ENCODE measurements at places on chromosomes 7 and 10. TPM values are rescaled to one million over a fixed set of nuclear protein-coding genes. Genes with fewer than 3 reads are reported as not detected.
A peak's percentile ranks its signal among the peaks of the same experiment; 100 is the strongest.

DNA sequence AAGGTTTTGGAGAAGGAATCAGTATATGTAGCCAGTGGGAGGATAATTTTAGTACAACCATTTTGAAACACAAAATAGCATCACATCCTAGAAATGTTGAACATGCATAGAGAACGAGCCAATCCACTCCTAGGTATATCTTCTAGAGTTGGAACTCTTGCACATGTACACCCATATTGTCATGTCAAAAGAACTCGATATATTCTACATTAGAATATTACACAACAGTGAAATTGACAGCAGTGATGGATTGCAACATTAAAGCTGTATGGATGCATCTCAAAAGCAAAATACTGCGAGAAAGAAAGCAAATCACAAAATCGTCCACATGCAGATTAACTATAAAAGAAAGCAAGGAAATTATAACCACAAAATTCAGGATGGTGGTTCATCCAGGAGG is 159.3 kb upstream of the NEBL start:
- no peaks in the 10 kb centered on the region for H3K4me1 ChIP-seq
- no peaks in the 10 kb centered on the region for H3K27me3 ChIP-seq
- H3K27ac ChIP-seq: no peak overlapping the region
- H3K36me3 ChIP-seq: no peaks in the 10 kb centered on the region
- no peak for DNase-seq

- peak; percentile 50 for DNase-seq
- H3K27me3 ChIP-seq: no peaks in the 10 kb centered on the region
- peak overlapping the region; percentile 22 for H3K27ac ChIP-seq
These were observed 19.5 kb upstream of the GNA12 start for GRCh38 chr7:2863461-2864066.

DNA sequence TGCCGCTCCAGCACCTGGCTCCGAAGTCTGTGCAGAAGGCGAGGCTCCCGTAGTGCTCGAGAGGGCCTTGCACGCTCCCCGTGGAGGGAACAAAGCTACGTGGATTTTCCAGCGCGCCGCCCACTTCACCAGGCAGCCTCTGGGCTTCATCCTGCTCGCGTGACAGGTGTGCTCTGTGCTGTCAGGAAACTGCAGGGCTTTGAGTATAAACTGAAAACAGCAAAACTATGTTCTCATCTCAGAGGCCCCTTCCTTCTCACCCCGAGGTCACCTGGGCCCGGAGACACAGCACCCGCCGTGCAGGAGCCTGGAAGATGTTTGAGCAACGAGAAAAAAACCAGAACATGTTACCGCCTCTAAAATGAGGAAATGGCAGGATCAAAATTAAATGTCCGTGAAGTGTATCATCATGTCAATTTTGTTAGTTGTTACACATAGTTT is 17.6 kb upstream of the GPR146 start:
- DNase-seq: no peak
- peaks cover 47% of the 10 kb centered on the region for H3K4me1 ChIP-seq
- no peaks in the 10 kb centered on the region for H3K36me3 ChIP-seq
- H3K27ac ChIP-seq: no peak overlapping the region

DNA sequence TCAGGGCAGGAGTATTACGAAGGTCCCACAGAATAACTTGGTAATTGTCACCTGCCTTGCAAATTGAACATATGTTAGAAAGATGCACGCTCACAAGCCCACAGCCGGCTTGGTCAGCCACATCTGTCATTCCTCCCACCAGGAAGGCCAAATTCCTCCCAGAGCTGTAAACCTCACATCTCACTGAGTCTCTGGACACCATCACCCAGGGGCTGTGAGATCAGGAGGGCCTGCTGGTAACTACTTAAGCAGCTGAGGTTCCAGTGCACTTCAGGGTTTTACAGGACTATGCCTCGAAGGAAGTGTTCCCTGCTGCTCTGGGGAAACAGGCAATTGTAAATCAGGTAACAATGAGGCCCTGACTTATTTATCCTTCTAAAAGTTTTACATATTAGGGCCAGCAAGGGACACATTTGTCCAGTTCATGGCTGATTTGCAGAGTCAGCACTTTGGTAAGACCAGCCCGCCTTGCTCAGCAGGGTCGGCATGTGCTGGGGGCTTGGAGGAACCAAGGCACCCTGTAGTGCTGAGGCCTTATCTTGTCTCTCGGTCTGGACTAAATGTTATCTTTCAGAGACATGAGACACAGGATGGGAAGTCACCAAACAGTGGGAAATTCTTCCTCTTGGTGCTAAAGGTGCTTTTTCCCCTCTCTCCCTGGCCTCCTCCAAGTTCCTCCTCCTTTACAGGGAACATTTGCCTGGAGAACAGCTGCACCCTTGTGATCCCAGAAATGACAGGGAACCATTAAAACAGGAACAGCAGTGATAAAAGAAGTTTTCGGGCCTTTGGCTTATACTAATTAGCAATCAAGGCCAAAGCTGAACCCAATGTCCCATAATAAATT is 34.3 kb downstream of the PYROXD2 start:
- no peak overlapping the region for H3K27ac ChIP-seq
- H3K4me3 ChIP-seq: no peak overlapping the region
- no peak for DNase-seq

DNA sequence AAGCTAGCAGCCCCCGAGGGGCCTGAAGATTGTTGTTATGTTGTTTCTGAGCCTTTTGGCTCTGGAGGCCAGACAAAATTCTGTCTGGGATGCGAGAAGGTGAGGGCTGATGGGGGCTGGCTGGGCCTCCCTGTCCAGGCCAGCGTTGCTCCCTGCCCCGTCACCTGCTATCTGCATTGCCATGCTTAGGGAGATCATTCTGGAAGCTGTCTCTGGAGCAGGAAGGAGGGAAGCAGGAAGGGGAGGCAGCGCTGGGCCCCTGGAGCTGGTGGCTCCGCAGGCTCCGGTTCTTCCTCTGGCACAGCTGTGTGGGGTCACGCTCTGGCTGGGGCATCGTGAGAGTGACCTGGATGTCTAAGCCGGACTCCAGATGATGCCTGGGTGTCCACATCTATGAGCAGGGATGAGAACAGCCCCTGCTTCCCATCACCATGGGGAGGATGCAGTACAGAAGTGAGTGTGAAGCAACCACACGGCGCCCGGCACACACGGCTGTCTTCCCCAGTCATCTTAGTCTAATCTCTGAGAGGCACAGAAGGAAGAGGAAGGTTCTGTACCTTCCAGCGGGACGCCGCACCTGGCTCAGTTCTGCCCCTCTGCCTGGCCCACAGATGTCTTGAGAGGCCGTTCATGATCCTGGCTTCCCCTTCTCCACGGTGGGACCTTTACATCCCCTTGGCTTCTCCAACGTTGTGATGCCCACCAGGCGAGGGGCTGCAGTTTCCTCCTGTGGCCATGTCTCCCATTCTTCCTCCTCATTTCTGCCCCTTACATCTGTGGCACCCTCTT is 11.9 kb upstream of the NPS start:
- H3K4me1 ChIP-seq: no peaks in the 10 kb centered on the region
- no peak overlapping the region for H3K4me3 ChIP-seq
- DNase-seq: no peak
- H3K27ac ChIP-seq: no peak overlapping the region
- no peaks in the 10 kb centered on the region for H3K36me3 ChIP-seq

GRCh38 chr10:26621889-26622711 is 75.4 kb upstream of the PDSS1 start:
- H3K4me1 ChIP-seq: peaks cover 13% of the 10 kb centered on the region
- peaks cover 4% of the 10 kb centered on the region for H3K27me3 ChIP-seq
- H3K27ac ChIP-seq: no peak overlapping the region
- peak; percentile 5 for DNase-seq
- H3K36me3 ChIP-seq: no peaks in the 10 kb centered on the region
- H3K4me3 ChIP-seq: peak overlapping the region; percentile 49

DNA sequence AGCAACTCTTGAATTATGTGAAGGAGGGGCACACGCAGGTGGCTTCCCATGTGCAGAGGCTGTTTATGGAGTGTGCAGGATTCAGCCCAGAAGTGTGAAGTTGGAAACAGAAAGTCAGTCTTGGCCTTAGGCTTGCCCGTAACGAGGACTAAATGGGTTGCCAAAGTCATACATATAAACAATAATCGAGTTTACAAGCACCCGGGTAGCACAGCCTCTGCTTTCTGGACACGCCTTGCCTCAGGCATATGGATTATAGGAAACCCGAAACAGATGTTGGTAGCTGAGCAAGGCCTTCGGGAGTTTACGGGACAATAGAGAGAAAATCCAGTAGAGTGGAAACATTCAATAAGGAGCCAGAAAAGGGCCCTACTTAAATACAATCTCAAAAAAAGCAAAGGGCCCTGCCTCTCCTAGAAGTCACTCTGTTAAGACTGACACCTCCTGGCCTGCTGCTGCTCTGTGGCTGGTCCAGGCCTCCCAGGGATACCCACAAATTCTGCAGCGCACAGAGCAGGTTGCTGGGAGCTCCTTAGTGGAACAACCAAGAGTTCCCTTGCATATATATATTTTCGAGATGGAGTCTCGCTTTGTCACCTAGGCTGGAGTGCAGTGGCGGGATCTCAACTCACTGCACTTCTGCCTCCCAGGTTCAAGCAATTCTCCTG is 48.5 kb downstream of the SMKR1 start:
- H3K27me3 ChIP-seq: no peaks in the 10 kb centered on the region
- peaks cover 6% of the 10 kb centered on the region for H3K4me1 ChIP-seq
- no peaks in the 10 kb centered on the region for H3K36me3 ChIP-seq

The ARL3 gene
- 1.3 TPM for total RNA-seq

The CACNB2 gene
- total RNA-seq: 0.34 TPM

- no peak for DNase-seq
- H3K36me3 ChIP-seq: no peaks in the 10 kb centered on the region
- no peaks in the 10 kb centered on the region for H3K4me1 ChIP-seq
- H3K27me3 ChIP-seq: no peaks in the 10 kb centered on the region
- H3K4me3 ChIP-seq: no peak overlapping the region
These were observed 27.3 kb downstream of the HERC4 start for GRCh38 chr10:68047554-68048327.

The SEPHS1 gene
- 17.9 TPM for total RNA-seq

GRCh38 chr7:20083781-20084180 is 133.4 kb downstream of the MACC1 start:
- no peak for DNase-seq
- H3K36me3 ChIP-seq: no peaks in the 10 kb centered on the region
- no peaks in the 10 kb centered on the region for H3K4me1 ChIP-seq
- H3K4me3 ChIP-seq: no peak overlapping the region

The IKZF1 gene
- total RNA-seq: 300 TPM

- no peaks in the 10 kb centered on the region for H3K36me3 ChIP-seq
- H3K27ac ChIP-seq: no peak overlapping the region
- no peaks in the 10 kb centered on the region for H3K27me3 ChIP-seq
- no peaks in the 10 kb centered on the region for H3K4me1 ChIP-seq
- DNase-seq: no peak
- no peak overlapping the region for H3K4me3 ChIP-seq
These were observed 246.7 kb upstream of the TPK1 start for GRCh38 chr7:145082366-145083161.

The SEC61A2 gene
- total RNA-seq: 10.8 TPM

DNA sequence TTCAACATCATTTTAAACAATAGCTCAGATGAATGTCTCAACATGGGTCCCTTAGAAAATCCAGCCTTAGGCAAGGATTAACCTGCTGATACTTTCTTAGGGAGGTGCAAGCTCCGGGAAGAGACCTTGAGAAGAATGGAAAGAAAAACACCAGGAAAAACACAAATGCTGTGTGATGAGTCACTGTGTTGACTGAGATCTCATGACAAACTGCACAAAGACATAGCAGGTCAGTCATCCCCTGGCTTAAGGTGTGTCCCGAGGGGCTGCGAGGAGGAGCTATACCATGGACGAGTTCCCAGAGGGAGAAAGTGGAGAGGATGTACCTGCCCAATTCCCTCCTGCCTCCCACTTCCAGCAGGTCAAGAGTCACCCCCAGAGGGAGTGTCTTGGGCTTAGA is 98.0 kb downstream of the TEX36 start:
- no peaks in the 10 kb centered on the region for H3K4me1 ChIP-seq
- no peaks in the 10 kb centered on the region for H3K27me3 ChIP-seq
- no peak overlapping the region for H3K27ac ChIP-seq
- no peak for DNase-seq
- no peaks in the 10 kb centered on the region for H3K36me3 ChIP-seq

The WNT8B gene
- not detected for total RNA-seq

The CARD11 gene
- 118 TPM for total RNA-seq

The ZCCHC24 gene
- total RNA-seq: 0.67 TPM

The BTAF1 gene
- total RNA-seq: 85.8 TPM

DNA sequence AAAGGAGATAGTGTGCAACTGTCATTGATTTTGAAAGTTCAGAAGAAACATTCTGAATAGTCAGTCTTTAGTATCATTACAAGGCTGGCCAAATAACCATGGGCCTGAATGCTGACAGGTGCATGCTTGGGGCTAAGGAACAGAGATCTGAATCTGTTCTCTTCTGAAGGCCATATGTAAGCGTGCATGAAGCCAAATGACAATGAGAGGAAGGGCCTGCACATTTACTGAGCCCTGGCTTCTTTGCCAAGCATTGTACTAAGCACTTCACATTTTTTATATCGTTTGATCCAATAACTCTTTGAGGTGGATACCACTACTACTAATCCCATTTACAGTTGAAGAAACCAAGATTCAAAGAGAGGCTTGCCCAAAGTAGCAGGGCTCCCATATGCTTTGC is 22.5 kb upstream of the TIAL1 start:
- DNase-seq: no peak
- no peaks in the 10 kb centered on the region for H3K36me3 ChIP-seq
- no peaks in the 10 kb centered on the region for H3K27me3 ChIP-seq
- no peak overlapping the region for H3K27ac ChIP-seq
- no peak overlapping the region for H3K4me3 ChIP-seq
- no peaks in the 10 kb centered on the region for H3K4me1 ChIP-seq

The BAMBI gene
- 2.9 TPM for total RNA-seq

GRCh38 chr7:142668495-142668894 is 80.8 kb upstream of the PRSS1 start:
- H3K27ac ChIP-seq: no peak overlapping the region
- no peak for DNase-seq
- H3K36me3 ChIP-seq: no peaks in the 10 kb centered on the region
- peaks cover 9% of the 10 kb centered on the region for H3K4me1 ChIP-seq

DNA sequence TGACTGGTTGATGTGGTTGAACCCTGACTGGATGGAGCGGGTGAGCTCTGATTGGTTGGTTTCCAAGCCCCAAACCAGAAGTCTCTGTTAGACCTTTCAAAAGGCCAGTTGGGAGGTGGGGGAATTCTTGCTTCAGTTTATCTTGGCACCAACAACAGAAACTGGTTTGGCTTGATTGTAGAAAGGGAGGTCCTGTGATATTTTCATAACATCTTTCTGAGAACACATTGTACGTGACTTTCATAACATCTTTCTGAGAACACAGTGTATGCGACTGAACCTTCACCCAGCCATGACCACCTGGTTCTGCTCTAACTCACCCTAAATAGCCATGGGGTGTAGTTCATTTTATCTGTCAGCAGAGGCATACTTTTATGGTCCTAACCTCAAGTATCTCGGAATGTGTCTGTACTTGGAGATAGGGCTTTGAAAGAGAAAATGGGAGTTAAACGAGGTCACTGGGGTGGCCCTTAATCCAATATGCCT is 88.3 kb downstream of the GALNT17 start:
- H3K4me3 ChIP-seq: no peak overlapping the region
- no peaks in the 10 kb centered on the region for H3K27me3 ChIP-seq
- H3K36me3 ChIP-seq: no peaks in the 10 kb centered on the region
- no peaks in the 10 kb centered on the region for H3K4me1 ChIP-seq
- no peak for DNase-seq

Data from CD4-positive, alpha-beta T cell (primary cell).